ENCODE measurements at places on chromosomes 12 and 14.

DNA sequence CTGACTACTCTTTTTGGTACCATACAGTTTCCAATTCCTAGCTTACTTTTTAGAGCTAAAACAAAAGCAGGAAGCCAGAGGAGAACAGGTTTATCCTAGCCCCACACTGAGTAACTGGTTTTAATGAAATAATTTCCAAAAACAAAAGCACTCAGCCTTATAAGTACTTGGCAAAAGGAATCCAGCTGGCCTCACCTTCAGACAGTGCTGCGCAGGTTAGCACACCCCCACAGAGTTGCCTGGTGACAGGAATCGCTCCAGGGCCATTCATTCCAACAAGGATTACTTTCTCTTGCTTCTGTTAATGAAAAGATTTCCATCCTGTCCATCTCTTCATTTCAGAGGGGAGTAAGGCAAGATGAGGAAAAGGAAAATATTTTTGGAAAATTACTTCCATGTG is 84.6 kb downstream of the SCFD1 start:
- no peak for DNase-seq

GRCh38 chr14:54278087-54278486 is 118.7 kb upstream of the CDKN3 start:
- DNase-seq, result no peak

DNA sequence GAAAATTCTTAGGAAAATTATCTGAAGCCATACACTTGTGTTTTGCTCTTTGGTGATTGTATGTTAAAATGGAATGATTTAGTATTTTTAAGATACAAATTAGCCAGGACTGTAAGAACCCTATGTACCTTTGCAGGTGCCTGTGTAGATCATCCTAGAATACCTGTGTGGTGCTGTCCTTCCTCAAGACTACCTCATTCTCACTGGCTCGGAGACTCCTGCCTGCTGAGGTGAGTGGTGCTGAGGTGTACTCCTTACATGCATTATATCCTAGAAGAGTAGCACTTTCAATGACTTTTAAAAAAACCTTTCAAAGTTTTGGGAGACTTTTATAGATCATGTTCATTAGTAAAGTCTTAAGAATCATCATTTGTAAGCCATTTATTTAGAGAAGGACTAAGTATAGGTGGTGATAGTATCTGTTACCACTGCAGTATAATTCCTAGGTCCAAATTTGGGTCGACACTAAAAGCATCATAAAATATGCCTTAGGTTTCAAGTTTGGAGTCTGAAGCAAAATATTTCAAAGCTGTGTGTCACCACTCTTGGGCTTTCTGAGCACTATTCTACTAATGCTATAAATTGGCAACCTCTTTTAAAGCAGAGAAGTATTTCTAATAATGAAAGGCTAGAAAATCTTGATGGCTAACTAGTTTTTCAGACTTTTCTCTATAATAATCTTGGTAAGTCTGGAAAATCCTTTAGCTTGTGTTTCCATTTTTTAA is 36.6 kb downstream of the RASSF8 start:
- no peak for DNase-seq

DNA sequence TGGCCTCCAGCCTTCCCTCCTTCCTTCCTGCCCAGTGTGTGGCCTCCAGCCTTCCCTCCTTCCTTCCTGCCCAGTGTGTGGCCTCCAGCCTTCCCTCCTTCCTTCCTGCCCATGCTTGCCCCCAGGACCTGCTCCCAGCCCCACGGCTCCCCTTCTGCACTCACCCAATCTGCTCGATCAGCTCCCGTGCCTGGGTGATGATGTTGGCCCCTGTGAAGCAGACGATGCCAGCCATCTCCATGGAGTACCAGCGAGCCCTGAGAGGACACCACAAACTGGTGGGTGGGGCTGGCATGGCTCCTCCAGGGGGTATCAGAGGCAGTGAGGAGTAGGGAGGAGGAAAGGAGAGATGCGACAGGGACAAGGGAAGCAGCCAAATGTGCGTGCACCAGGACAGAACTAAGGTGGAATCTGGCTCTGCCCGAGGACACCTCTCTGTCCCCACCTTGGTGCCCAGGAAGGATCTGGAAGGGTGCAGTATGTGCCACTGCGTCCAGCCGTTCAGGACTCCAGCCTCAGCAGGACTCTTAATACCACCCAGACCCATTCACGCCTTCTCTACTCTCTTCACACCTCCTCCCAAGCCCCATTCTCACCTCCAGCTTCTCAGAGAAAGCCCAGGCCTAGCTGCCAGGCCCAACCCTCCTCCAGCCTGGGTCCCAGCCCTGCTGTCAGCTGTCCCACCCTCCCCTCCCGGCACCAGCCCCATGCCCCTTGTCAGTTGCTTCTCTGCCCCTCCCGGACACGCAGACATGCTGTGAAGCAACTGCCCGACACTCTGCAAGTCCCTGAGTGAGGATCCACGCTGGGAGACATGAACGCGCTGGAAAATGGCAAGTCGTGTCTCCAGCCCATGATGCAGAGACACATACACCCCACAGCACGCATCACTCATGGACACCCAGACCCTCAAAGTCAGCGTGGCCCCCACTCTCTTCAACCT is 22.7 kb downstream of the POLE start:
- DNase-seq, result no peak

DNA sequence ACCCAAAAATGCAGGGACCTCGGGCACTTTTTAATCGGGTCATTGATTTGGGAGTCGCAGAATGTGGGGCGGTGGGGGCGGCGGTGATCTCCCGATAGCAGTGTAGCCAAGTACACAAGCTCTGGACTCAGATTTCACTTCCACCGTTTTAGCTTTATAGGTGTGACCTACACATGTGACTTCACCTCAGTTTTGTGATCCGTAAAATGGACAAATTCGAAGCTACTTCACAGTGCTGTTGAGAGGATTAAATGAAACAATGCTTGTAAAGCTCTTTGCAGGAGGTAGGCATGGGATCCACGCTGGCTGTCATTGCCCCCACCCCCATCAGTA is 478 bp downstream of the RITA1 start:
- DNase-seq, result no peak

- peak; percentile 16 for DNase-seq
Observed at GRCh38 chr12:50201987-50202521, 34.9 kb upstream of the CERS5 start.

DNA sequence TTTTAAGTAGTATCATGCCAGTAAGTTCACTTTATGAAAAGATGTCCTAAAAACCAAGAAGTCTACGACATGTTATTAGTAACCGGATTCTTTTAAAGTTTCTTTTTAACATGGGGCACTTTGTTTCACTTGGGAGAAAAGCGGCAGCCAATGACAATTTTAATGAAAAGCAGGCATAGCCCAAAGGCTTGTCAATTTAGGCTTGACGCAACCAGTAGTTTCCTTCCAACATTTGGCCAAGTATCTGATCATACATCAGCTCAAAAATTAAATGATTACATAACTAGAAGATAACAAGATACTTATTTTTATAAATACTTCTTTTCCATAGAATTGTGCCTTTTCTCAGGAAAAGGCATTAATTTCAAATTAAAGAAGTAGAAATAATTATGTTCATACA is 112.8 kb downstream of the TXNDC16 start:
- no peak for DNase-seq

GRCh38 chr12:2457215-2457932 is 337.4 kb upstream of the FKBP4 start:
- no peak for DNase-seq

GRCh38 chr12:51635346-51635745 is 44.3 kb downstream of the SCN8A start:
- DNase-seq, result no peak

DNA sequence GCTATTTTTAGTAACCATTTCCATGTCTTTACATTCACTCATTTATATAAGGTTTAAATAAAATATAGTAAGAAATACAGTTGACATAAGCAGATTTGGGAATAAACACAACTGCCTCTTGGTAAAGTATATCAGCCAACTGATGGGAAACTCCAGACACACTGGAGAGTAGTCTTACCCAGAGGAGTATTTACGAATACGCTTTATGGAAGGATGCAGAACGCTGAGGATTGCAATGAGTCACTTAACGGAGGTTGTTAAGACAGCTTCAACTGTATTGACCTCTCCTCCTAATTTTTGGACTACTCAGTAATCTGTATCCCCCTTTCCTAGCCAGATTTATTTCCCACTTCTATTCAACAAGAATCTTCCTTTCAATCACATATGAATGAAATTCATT is 6.0 kb downstream of the C2CD5 start:
- no peak for DNase-seq

DNA sequence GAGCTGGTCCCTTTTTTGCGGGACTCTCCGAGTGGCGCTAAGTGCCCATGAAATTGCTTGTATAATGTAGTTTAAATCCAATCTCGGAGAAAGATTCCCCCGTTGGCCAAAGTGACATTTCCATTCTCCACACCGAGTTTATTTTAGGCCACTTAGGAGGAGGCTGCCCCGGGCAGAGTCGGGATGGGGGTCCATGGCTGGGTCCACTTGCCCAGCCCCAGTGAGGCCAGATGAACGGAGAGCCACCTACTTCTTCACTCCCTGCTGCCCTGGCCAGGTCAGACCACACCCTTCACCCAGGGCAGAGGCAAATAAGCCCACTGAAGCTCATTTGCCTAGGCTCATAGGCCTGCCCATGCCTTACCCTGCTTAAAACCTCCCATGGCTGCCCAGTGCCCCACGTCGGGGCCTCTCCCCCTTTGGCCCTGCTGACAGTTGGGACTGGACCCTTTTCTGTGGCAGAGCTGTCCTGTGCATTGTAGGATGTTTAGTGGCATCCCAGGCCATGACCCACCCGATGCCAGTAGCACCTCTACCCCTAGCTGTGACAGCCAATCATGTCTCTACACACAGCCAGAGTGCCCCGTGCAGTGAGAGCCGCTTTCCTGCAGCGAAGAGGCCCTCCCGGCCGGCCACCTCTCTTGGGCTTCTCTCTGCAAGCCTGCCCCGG is 51.3 kb downstream of the FAM222A start:
- DNase-seq, result no peak

DNA sequence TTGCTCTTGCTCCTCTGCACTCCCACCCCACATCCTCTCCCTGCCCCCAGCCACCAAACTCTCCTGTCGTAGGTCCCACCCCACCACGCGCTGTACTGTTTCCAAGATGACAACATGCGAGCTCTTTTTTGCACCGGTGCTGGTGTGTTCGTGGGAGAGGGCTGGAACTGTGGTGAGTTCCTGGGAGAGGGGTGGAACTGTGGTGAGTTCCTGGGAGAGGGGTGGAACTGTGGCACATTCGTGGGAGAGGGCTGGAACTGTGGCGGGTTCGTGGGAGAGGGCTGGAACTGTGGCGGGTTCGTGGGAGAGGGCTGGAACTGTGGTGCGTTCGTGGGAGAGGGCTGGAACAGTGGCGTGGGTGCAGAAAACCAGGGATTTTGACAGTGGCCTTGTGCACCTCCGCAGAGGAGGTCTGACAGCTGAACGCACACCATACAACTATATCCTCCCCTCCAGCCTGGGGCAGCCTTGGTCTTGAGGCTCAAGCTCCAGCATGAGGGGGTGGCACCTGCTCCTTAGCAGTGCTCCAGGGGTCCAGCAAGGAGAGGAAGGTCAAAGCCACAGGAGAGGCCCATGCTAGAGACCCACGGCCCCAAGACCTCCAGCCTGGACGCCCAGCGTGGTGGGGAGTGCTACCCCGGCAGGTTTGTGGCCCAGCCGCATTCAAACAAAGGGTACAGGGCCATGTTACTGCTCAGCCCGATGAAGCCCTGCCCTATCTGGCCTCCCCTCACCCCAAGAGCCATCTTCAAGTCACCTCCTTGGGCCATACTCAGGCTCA is 50.1 kb downstream of the ACTN1 start:
- no peak for DNase-seq

GRCh38 chr14:105935384-105935783 is 409.0 kb downstream of the TMEM121 start:
- DNase-seq, result no peak

- DNase-seq, result no peak
Observed at GRCh38 chr12:34298176-34298970, 276.1 kb downstream of the ALG10 start.

DNA sequence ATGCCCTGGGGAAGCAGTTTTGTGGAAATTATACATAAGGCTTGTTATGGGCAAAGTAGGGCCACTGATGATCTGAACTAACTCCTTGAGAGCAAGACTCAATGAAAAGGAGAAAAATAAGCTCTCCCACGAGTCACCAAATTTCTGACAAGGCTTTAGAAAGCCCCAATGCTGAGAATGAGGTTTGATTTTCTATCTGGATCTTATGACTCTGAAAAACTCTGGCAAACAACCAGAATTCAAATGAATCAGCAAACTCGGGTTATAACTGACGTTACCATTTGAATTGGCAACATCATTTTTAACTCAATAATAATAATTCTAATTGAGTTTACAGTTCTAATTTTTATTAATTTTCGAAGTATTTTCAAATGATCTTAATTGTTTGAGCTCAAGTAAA is 79.1 kb downstream of the KCNK10 start:
- DNase-seq, result no peak

- DNase-seq, result peak; percentile 26
Observed at GRCh38 chr12:58346032-58346632, 404.8 kb downstream of the ATP23 start.

- DNase-seq, result no peak
Observed at GRCh38 chr12:106194351-106194750, 53.5 kb downstream of the CKAP4 start.

DNA sequence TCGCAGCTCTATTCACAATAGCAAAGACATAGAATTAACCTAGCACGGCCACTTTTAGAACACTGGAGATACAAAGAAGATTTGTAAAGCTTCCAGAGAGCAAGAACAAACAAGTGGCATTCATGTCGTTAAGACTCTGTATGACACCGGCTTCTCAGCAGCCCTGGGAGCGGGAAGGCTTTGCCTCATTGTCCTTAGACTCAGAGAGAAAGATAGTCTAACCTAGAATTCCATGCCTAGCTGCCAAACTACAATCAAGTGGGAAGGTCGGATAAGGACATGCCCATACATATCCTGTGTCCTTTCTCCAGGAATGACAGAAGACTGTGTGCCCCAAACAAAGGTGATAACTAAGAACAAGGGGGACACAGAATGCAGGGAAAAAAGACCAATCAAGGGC is 1038.3 kb downstream of the BCL11B start:
- DNase-seq, result no peak

DNA sequence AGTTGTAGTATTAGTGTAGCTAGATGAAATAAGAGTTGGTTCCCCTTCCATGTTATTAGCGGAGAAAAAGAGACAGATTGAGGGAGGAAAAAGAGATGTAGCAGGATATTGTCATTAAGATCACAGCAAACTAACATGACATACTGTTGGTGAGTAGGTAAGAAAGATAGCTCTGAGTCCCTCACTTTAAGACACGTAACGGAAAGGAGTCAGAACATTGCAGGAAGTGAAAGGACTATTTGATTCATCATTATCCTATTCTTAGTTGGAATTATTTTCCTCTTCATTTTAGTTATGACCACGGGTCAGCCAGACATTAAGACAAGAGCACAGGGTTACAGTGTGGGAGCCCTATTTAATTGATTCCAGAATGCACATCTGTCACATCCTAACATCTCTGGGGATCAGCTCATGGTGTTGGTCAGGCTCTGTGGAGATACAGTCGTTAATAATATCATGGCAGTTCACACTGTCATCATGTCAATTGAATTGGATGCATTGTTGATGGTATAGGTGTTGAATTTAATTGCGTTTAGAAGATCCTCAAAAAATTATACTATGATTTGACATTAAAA is 55.0 kb downstream of the TMX1 start:
- DNase-seq, result no peak

GRCh38 chr12:52188658-52189057 is 3.2 kb downstream of the KRT80 start:
- DNase-seq, result no peak

GRCh38 chr14:76656592-76656991 is 104.7 kb upstream of the VASH1 start:
- no peak for DNase-seq

GRCh38 chr14:89015016-89015415 is 190.6 kb downstream of the TTC8 start:
- DNase-seq, result no peak

GRCh38 chr12:100668945-100669536 is 95.6 kb downstream of the GAS2L3 start:
- peak; percentile 72 for DNase-seq

Measured in HuH-7 (cell line).